ENCODE measurements at places on chromosomes 2 and 18.

- no peak for DNase-seq
Measured at GRCh38 chr18:80167331-80167730, 58.3 kb downstream of the ADNP2 start.

DNA sequence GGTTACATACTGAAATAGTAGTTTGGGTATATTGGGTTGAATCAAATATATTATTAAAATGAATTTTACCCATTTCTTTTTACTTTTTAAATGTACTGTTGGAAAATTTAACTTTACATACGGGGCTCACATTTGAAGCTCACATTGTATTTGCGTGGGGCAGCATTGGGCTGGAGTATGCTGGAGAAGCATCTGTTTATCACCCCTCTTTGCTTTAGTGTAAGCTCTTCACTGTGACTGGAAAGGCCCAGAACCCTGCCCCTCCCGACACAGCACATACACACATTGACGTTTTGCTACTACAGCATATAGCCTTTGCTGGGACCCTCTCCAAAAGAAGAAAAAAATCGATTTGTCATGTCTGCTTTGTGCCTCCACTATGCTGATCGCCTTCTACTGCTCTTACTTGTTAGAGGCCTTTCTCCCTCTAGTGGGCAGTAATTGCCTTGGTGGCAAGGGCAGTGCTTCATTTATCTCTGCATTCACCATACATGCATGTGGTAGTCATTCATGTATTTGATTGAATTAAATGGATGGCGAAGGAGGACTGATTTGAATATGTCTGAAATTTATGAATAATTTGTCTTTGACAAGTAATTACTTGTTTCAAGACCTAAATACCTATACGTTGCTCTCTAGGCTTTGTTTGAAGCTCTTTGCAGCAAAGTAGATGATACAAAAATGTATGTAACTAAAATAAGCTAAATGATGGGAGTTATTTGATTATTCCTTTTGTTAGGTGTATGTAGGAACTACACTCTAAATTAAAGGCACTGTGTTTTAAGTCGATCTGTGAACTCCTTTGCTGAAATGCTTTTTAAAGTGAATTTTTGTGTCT is 37.4 kb downstream of the VAPA start:
- no peak for DNase-seq

- no peak for DNase-seq
Measured at GRCh38 chr2:159262226-159262625, 24.3 kb downstream of the WDSUB1 start.

DNA sequence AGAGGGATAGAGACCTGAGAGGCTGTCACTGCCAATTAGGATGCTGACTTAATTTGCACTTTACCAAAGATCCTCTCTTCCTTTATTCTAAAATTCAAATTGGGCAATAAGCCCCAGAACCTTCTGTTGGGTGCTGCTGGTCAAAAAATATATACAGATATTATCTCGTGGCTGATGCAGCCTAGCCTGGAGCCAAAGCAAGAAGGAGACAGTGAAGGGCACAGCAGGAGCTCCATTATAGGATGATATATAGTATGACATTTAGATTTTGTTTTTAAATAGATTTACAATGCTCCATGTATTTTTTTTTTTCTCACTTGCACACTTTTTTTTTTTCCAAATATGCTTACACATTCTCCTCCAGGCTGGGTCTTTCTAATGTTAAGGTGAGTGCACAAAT is 579.3 kb downstream of the PIK3C3 start:
- DNase-seq: no peak

- no peak for DNase-seq
Measured at GRCh38 chr18:22186484-22186971, 17.1 kb downstream of the GATA6 start.

DNA sequence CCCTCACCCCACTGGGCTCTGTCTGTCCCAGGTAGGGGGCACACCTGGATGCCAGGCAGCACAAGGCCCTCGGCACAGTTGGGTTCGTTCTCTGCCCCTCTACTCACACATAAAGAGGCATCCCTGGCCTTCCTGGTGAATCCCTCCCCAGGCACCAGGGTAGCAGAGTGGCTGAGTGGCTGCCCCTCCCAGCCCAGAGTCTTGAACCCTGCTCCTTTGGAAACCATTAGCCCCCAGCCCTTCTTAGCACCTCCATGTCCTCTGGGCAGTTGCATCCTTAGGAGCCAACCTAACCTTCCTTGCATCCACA is 2.0 kb downstream of the GPC1 start:
- no peak for DNase-seq

DNA sequence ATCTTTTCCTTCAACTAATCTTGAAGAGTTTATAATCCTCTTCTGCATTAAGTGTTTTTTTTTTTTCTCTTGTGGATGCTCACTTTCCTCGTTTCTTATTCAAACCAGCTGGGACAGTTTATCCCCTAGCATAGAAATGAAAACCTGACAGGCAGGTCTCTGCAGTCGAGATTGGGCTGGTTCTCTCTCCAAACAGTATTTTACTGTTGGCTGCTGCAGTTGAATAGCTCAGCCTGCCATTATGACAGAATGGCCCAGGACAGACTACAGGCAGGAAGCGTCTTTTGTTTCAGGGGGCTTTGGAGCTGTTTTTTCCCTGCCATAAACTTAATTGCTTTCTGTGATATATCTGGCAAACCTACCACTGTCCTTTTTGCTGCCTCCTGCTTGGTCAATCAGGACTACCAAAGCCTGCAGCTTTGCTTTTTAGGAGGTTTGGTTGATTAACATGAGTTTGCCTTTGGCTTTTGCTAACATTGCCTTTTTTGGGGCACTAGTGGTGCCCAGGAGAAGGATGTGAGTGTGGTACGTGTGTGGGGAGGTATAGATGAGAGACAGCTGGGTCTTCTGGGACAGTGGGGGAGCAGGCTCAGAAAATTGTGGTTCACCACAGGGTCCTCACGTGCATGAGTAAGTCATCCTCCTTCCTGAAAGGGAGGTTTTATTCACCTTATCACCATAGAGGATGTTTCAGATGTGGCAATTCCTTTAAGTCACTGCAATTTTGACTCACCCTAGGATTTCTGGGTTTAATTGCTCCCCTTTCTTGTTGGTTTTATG is 128.7 kb downstream of the LYPD6B start:
- no peak for DNase-seq

GRCh38 chr2:200702646-200703118 is 109.0 kb upstream of the BZW1 start:
- DNase-seq: no peak

GRCh38 chr2:210762604-210763588 is 206.5 kb downstream of the CPS1 start:
- DNase-seq: no peak

- no peak for DNase-seq
Measured at GRCh38 chr2:109125593-109126500, 3.2 kb upstream of the SH3RF3 start.

DNA sequence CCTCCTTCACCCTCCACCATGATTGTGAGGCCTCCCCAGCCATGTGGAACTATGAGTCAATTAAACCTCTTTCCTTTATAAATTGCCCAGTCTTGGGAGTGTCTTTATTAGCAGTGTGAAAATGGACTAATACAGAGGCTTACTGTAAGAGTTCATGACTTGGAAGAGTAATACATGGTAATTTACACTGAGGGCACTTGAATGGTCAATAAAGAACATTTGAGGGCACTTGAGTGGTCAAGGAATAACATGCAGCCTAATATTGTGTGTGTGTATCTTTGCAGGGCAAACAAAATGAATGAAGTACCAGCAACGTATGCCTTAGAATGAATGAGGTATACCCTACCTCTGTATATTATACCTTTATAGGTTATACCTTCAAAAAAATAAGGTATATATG is 190.4 kb upstream of the SOX11 start:
- no peak for DNase-seq

- DNase-seq: no peak
Measured at GRCh38 chr2:240614391-240614790, 10.9 kb upstream of the GPR35 start.

DNA sequence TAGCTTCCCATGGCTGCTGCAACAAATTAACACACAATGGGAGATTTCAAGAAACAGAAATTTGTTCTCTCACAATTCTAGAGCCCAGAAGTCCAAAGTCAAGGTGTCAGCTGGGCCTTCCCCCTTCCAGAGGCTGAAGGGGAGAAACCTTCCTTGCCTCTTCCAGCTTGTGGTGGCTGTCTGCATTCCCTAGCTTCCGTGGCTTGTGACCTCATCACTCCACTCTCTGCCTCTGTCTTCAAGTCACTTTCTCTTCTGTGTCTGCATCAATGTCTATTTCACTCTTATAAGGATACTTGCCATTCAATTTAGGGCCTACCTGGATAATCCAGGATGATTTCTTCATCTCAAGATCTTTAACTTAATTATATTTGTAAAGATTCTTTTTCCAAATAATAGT is 16.8 kb upstream of the SRBD1 start:
- DNase-seq: no peak

GRCh38 chr2:10788855-10789254 is 23.7 kb downstream of the PDIA6 start:
- DNase-seq: no peak

- DNase-seq: peak; percentile 44
Measured at GRCh38 chr2:239991689-239992314, 33.3 kb downstream of the NDUFA10 start.

GRCh38 chr2:196172951-196173350 is 1.6 kb upstream of the STK17B start:
- DNase-seq: no peak

GRCh38 chr2:96626553-96626942 is 11.6 kb downstream of the KANSL3 start:
- DNase-seq: no peak

DNA sequence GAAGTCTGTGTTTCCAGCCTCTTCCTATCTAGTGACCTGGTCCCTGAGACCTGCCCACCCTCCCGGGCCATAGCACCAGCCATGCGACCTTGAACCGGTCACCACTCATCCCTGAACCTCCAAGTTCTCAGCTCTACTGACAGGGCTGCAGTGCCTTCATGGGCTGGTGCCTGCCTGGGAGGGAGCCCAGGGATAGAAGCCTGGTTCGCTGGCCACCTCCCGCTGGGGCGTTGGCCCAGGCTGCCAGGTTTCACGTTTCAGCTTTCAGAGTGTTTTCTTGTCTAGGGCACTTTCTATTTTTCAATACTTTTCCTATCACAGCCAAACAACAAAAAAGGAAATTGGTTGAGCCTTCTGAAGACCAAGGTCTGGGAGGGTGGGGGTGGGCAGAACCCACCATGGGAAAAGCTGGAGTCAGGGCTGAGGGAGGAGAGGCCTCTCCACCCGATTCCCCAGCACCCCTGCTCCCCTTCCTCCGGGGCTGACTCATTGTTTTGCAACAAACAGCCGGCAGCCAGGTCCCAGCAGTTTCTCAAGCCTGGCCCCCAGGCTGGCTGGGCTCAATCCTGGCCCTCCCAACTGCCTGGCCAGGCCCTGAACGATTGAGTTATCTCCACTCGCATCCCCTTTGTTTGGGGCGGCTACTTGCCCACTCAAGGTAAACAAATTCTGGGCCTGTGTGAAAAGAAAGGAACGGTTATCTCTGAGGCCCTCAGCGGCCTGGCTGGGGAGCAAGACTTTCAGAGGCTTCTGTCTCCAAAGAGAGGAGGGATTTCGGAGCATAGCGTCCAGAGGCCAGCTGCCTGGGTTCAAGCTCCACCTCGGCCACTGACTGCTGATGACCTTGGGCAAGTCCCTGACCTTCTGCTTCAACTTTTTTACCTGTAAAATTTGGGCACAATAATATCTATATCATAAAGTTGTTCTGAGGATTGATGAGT is 47.5 kb downstream of the ZFP36L2 start:
- no peak for DNase-seq

- DNase-seq: no peak
Measured at GRCh38 chr2:51918113-51918512, 886.2 kb upstream of the NRXN1 start.

GRCh38 chr18:75139226-75139911 is 69.6 kb downstream of the PTGR3 start:
- no peak for DNase-seq

DNA sequence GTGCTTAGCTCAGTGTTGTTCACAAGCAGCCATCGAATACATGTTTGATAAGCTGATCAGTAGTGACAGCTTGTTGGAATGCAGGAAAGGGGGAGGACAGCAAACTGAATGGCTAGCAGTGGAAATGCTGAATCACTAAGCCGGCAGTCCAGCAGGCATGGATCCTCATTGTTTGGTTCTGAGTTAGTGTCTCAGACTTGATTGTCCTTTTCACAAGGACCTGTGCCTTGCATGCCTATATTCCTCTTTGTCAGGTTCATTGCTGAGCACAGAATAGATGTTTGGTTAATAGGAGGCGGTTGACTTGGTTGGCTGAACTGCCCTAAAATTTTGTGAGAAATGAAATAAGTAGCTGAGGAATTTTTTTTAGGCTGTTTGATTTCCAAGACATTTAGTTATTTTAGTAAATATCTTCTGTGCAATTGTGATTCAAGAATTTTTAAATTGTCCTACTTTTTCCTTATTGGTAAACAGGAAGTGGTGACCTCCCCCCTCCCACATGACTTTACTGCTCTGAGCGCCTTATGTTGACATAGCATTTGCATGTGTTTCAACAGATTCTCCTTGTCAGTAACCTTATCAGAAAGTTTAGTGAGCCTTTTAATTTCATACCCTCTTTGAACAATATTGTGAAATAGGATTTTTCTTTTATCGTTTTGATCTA is 21.4 kb upstream of the STON1 start:
- peak; percentile 32 for DNase-seq

DNA sequence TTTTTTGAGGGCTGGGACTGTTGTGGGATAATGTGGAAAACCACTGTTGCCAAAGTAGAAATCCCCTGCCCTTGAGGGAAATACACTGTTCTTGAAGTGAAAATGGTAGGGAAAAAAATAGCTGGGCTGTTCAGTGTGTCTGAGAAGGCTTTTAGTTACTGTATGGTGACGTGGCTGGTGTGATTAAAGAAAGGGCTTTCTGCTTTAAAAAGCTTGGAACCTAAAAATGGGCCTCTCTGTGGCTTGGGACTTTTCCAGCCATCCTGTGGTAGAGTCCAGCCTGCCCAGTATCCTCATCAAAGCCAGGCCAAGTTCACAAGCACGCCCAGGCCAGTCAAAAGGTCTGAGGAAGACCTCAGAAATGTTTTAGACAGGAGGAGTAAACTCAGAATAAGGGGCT is 6.8 kb downstream of the MGAT5 start:
- DNase-seq: no peak

DNA sequence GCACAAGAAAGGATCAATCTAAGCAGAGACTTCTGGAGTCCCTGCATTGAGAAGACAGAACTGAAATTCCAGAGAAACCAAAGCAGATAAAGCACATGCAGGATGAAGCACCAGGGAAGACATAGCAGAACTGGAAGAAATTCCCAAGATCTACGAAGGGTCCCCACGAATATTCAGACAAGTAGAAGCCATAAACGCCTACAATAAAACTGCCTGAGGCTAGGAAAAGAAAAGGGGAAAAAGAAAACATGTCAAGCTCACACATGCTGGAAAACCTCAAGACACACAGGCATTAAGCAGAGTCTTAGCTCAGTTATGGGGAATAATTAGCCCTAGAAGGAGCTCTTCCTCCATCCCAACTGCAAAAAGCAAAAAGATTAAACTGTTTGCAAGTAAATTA is 171.2 kb downstream of the NBAS start:
- peak; percentile 47 for DNase-seq

DNA sequence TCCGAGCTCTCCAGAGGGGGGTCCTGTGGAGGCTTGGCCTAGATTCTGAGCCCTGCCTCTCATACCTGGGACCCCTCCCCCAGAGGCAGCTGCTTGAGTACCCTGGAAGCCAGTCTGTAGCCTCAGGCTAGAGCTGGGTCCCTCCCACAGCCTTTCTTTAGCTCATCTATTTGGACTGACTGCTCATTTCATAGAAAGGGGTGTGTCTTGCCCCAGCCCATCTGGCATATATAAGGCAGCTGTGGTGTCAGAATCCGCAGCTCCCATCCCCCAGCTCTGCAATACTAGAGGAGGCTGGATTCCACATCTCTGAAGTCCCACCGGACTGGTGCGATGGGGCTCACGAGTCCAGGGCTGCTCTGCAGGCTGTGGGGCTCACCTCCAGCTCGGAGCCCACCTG is 26.1 kb downstream of the MPHOSPH10 start:
- DNase-seq: peak; percentile 35
